Activated B cell treated with CpG ODN at 0.5 μM for 24 hours (primary cell): ENCODE measurements at places on chromosomes 1 and 21. TPM values are rescaled to one million over a fixed set of nuclear protein-coding genes. Genes with fewer than 3 reads are reported as not detected.

The MARK1 gene
- total RNA-seq, result 3.8 and 5.7 TPM in 2 replicates

- DNase-seq, result no peak
Observed at GRCh38 chr1:226995365-226996332, 55.6 kb downstream of the COQ8A start.

- DNase-seq, result no peak
Observed at GRCh38 chr1:17878837-17879236, 123.7 kb downstream of the ACTL8 start.

The OR2L5 gene
- total RNA-seq, result 0.07 TPM in 1 of 2 replicates, not detected in the other

The CCDC24 gene
- 8.1 and 15.1 TPM in 2 replicates for total RNA-seq

- DNase-seq, result no peak
Observed at GRCh38 chr1:239545466-239545865, 159.1 kb downstream of the CHRM3 start.

GRCh38 chr1:173422456-173422976 lies 54.6 kb upstream of the PRDX6 start:
- no peak for DNase-seq

The C1orf74 gene
- 3.7 TPM in 2 replicates for total RNA-seq

The ATP6V1G3 gene
- not detected in 2 replicates for total RNA-seq

GRCh38 chr1:36304521-36304920 lies 1.6 kb upstream of the SH3D21 start:
- DNase-seq, result no peak
